ENCODE measurements at places on chromosomes 7 and 10. TPM values are rescaled to one million over a fixed set of nuclear protein-coding genes. Genes with fewer than 3 reads are reported as not detected.

RSPH10B2 gene
- total RNA-seq, result 5.2 TPM

GRCh38 chr7:296373-296945 is 6.5 kb downstream of the FOXL3 start:
- no peak for DNase-seq

- DNase-seq, result peak; percentile 30
Observed at GRCh38 chr7:6221340-6222319, 50.8 kb downstream of the CYTH3 start.

DNA sequence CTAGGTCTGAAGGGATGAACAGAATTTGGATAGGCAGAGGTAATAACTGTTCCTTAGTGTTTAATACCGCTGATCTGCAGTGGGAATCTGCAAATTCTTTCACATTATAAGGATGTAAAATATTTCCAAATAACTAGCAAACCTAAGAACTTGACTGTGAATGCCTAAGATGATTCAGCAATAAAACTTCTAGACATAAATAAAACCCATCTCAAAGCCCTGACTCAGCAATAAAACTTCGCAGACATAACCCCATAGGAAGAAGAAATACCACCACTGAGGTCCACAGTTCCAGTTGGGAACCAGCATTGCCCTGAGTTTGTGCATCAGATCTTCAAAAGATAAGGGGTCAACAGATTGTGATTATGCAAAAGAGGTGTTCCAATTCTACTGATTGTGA is 354.2 kb downstream of the GFRA1 start:
- no peak for DNase-seq
